ENCODE measurements at places on chromosomes 3 and 15.

DNA sequence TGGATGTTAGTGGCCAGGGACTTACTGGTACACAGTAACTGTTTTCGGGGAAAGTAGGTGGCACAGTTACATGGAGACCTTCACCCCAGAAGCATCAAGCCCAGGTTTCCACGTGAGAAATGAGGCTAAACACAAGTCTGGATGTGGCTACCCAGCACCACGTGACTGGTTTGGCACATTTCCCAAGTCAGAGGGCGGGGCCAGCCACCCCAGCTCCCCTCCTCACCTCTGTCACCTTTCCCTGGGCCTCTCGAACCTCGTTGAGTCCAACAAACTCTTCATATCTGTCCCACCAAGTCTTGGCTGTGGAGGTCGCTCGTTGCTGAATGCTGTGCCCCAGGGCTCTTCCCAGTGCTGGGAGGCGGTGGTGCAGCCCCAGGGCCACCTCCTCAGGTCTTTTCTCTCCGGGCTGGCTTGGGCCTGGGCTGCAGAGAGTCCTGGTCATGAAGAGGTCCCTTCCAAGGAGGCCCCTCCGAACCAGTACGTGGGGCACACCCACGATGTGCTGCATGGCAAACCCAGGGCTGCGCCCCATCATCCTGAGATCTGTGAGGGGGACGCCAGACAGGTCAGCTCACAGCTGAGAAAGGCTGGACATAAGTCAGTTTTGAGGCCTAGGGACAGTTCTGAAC is 4.8 kb upstream of the PLXNB1 start:
- DNase-seq: no peak

GRCh38 chr3:102161384-102162006 is 273.3 kb upstream of the ZPLD1 start:
- no peak for DNase-seq

GRCh38 chr3:171328419-171329082 is 131.7 kb downstream of the TNIK start:
- DNase-seq: peak; percentile 9

- DNase-seq: no peak
These were observed 334.2 kb upstream of the MDFIC2 start for GRCh38 chr3:70646635-70647034.

DNA sequence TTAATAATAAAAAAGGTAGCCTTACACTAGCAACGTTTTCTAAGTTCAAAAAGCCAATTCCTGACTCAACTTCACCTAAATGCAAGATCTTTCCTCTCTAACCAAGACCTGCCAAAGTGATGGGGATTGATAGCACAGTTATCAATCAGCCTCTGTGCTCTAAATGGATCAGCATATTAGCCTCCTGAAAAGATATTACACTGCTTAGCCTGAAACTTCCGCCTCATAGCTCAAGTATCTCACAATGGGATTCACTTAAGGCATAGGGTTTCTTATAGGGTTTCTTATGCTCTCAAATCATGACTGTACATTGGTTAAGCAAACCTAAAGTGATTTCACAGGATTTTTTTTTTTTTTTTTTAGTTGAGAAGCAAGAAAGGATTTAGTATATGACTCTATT is 436 bp upstream of the SLC9A9 start:
- DNase-seq: no peak

DNA sequence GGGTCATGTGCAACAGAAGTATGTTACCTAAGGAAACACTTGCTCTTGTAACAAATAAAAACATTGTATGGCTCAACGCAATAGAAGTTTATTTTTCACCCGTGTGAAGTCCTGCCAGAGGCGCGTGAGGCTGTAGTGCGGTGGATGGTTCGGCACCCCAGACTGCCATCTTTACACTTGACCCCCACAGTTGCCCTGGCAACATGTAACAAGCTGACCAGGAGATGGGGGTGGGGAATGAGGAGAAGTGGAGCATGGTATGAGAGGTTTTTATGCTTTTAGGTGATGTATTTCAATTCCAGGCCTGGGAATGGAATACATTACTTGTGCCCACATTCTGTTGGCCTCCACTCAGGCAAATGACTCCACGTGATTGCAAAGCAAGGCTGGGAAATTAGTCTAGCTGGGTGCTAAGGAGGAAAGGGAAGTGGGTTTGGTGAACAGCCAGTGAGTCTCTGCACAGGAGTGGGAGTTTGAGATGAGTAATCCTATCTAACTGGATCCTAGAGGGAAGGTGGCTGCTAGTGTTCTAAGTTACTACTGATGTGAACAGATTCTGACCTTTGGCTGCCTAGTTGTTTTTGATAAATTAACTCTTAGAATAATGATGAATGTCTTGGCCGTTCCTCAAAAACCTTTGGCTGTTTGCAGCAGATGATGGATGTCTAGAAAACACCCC is 33.8 kb upstream of the GREM1 start:
- DNase-seq: no peak
